ENCODE measurements at places on chromosomes 12 and 14.

- DNase-seq, result no peak
Measured at GRCh38 chr12:89528434-89528833, 2.6 kb upstream of the POC1B start.

DNA sequence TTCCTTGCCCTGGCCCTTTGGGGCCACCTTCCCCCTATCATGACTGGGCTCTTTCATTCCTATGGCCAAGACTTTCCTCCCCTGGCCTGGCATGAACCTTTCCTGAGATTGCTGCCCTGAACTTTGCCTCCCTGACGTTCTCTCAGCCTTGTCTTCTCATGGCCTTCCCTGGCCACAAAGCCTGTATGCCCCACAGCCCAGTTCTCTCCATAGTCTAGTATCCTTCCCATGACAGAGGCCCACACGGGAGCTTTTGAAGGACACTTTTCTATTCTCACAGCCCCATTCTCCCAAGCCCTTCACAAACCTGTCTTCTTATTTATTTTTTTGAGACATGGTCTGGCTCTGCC, 4.5 kb upstream of the RNU7-1 start:
- no peak for DNase-seq

- DNase-seq, result peak; percentile 30
Measured at GRCh38 chr12:48118284-48118871, 786 bp upstream of the PFKM start.

GRCh38 chr14:73721101-73721821, 7.1 kb upstream of the PNMA1 start:
- DNase-seq, result no peak

DNA sequence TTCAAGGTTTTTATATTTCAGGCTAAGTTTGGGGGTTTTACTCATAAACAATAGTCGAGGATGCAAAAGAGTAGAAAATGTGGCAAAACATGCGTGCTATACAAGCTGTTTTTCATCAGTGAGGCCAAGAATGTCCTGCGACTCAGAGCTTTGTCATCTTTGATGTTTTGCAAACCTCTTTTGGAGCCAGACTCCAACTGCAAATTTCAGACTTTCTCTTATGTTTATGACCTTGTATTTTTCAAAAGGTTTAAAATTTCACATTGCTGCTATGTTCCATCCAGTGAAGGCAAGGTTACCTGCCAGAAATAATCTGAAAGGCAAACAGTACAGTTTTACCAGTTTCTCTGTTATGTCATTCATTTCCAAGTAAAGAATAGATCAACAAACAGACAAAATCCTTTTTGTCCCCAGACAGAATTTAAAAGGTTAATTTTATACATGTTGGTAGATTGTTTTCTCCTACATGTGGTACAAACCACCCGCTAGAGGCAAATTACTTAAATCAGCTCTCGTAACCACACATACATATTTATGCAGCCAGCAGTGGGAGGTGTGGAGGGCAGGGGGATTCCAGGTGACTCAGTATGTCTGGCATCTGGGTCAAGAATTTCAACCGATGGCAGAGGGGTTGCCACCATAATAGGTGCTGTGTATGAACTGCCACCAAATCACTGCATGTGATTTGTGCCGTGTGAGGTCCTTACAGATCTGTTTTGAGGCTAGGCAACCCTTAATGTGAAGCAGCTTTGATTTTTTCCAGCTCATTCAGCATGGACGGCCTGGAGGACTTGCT, 119.8 kb upstream of the CPM start:
- no peak for DNase-seq

GRCh38 chr14:74362361-74362915, 14.2 kb downstream of the VRTN start:
- DNase-seq, result peak; percentile 59

GRCh38 chr12:22916815-22917214, 291.8 kb downstream of the ETNK1 start:
- no peak for DNase-seq

DNA sequence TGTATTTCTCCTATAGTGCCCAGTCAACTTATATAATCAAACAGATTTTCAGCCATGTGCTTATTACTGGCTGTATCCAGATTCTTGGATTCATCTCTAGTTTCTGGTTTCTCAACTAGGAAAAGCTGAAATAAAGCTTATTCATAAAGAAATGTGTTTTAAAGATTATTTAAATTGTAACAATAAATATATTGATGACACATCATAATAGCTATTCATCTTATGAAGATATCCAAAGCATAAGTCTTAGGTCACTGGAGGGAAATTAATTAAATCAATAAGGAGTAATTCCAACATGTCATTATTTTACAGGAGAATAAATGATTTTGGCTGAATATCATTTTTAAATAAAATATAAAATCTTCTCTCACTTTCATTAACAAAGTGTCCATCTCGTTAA, 32.1 kb upstream of the KRR1 start:
- DNase-seq, result no peak

- no peak for DNase-seq
Measured at GRCh38 chr12:62649412-62650138, 182.9 kb downstream of the MON2 start.

DNA sequence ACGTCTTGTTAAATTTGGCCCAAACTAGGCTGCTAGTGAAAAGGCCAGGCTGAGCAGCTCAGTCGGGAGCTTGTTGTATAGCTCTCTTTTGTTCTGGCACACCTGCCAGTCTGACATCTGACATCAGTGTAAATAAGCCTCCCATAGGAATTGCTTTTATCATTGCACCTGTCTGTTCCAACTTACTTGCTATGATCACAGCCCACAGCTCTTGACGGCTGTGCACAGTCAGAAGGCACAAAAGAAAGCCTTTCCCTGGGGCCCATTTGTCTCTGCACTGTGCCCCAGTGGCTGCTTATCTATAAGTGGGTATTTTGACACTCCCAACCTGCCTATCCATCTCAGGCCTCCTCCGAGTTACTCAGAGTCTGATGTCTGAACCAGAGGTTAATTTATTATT, 324.5 kb downstream of the NUAK1 start:
- DNase-seq, result peak; percentile 100

- no peak for DNase-seq
Measured at GRCh38 chr12:23039834-23040233, 414.9 kb downstream of the ETNK1 start.

GRCh38 chr14:59208224-59208814, 19.9 kb downstream of the DAAM1 start:
- DNase-seq, result no peak

- no peak for DNase-seq
Measured at GRCh38 chr12:106954462-106955376, 988 bp upstream of the TMEM263 start.

DNA sequence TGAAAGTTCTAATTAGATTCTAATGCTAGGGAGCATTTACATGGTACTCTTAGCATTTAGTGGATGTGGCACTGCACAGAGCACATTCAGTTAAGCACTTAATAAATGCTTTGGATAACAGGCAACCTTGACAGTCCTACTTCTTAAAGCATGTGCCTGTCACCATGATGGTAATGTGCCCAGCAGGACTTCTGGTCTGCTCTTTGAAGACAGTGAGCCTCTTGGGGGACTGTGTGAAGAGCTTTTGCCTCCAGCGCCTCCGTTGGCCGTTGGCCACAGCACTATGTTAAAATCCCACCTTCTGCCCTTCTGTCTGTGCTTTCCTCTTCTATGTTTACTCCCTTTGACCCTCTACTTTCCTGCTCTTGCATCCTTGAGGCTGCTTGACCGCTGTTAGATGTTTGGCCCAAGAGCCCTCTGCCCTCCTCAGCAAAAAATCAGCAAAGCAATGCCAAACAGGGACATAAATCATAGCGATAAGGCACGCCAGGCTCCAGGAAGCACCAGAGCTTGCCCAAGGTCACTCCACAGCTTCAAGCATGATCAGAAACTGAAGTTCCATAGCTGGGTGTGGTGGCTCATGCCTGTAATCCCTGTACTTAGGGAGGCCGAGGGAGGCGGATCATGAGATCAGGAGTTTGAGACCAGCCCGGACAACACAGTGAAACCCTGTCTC, 8.3 kb downstream of the CDKL1 start:
- no peak for DNase-seq

GRCh38 chr12:28876196-28876798, 272.8 kb upstream of the FAR2 start:
- peak; percentile 54 for DNase-seq

GRCh38 chr12:122148657-122149056, 25.4 kb downstream of the IL31 start:
- no peak for DNase-seq

GRCh38 chr12:2627835-2628191, 167.0 kb upstream of the FKBP4 start:
- no peak for DNase-seq

- DNase-seq, result no peak
Measured at GRCh38 chr12:101795013-101795412, 35.7 kb downstream of the GNPTAB start.

DNA sequence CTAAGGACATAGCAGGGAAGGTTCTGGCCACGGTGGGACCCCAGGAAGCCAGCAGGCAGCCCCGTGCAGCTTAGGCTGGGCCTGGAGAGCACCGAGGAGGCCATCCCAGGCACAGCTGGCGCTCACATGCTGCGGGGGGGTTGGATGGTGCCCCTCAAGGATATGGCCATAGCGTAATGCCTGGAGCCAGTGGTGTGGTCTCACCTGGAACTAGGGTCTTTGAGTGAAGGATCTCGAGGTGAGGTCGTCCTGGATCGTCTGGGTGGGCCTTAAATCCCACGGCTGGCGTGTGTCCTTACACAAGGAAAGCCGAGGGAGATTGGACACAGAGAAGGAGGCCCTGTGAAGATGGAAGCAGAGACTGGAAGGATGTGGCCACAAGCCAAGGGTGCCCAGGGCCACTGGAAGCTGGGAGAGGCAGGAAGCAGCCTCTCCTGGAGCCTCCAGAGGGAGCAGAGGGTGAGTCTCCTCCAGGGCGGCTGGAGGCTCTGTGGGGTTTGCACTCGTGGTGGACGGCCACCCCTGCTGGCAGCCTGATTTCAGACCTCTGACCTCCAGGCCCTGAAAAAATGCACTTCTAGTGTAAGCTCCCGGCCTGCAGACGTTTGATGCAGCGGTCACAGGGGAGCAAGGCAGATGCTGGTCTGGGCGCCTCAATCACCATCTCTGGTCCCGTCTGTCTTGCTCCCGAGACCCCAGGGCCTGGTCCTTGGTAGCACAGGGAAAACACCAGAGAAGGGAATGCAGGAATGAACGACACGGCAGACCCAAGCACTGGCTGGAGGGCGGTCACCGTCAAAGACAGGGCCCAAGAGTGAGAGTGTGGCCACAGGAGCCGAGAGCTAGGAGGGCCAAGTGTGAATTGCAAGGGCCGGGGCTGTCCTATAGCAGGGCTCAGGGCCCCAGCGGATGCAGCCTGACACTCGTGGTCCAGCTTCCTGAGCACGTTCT, 218.6 kb downstream of the KIF26A start:
- DNase-seq, result no peak

DNA sequence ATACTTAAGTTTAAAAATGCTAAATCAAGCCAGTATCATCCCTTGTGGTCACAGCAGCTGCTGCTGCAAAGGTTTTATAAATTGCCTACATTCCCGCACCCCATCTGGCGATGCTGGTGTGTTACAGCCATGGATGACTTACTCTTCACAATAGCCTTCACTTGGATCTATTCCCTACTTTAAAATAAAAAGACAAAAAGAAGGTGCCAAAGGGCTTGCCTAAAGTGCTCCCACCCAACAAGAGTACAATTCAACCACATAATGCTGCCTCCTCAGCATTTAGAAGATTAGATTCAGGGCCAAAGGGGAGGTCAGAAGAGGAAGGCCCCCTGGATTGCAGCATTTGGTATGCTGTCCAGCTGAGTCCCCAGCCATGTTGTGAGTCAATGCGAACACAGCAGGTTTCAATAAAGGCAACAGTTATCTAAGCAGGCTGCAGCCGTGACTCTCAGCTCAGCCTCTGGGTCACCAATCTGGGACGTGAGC, 176.1 kb downstream of the DAD1 start:
- no peak for DNase-seq

DNA sequence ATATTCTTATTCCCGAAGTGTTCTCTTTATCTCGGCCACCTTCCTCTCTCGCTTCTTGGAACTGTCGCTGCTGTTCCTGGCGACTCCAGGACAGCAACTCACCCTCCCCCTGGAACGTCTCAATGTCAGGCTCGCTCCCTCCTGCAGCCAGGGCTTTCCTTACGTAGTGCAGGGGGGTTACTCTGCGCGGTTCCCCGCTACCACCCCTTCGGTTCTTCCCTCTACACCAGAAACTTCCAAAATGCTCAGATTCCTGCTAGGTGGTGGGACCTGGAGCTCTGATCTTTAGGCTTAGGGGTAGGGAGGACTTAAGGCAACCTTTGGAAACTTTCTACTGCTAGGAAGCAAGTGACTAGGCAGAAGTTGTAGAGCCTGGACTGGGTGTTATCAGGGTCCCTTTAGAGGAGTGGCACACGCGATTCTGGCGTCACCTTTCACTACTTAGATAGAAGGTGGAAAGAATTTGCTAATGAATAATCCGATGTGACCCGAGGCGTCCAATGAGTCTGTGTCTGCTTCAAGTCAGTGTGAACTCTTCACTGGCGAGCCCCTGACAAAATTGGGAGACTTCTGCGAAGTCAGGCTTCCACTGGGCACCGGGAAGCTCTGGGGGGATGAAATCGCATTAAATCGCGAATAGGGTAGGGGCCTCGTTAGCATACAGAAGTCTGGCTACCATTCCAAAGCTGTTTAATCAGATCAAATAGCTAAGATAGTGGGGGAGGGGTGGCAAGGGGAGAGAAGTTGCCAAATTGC, 900 bp upstream of the DPF3 start:
- DNase-seq, result no peak

- DNase-seq, result no peak
Measured at GRCh38 chr14:104239861-104240301, 101.5 kb downstream of the KIF26A start.

DNA sequence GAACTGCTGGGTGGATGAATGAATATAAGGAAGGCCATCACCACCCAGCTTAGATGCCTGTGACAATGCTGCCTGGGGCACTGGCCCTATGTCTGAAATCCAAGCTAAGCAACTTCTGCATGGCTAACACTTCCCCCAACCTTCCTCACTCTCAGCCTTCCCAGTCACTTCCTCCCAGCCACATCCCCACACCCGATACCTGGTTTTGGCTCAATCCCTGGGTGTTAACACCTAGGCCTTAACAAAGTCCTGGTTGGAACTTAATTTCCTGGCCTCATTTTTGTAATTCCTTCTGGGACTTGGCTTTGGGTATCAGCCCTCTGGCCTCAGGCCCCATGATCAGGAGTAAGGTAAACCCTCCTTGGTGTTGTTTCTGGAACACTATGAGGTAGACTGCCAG, 110.0 kb downstream of the EFCAB11 start:
- no peak for DNase-seq

DNA sequence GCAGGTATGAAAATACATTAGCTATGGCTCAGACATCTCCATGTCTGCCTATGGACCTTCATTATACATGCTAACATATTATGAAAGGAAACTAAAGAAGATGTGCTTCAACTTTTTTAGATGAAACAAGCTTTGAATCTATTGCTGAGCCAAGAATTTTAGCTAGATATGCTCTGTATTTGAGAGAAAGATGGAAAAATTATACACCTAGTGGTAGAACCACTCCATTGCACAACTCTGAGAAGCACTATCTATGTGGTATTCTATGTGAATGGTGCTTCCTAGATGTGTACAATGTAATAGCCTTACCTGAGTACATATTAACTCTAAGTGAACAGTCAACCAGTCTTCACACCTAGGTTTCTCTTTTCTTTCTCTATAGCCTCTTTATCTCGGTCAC, 17.3 kb downstream of the EPYC start:
- no peak for DNase-seq
